ENCODE measurements at places on chromosomes 11 and 22.

- no peak for DNase-seq
Measured at GRCh38 chr11:64719406-64719805, 3.6 kb downstream of the NRXN2 start.

- no peak for DNase-seq
Measured at GRCh38 chr11:107713009-107713408, 1.2 kb upstream of the SLN start.

- no peak for DNase-seq
Measured at GRCh38 chr11:32154275-32154674, 63.4 kb downstream of the RCN1 start.

- DNase-seq: no peak
Measured at GRCh38 chr11:28649922-28650321, 541.7 kb downstream of the METTL15 start.

- no peak for DNase-seq
Measured at GRCh38 chr22:42430528-42431125, 1.6 kb downstream of the NFAM1 start.

- no peak for DNase-seq
Measured at GRCh38 chr11:130522284-130522961, 74.0 kb downstream of the ADAMTS15 start.

- DNase-seq: no peak
Measured at GRCh38 chr22:40482391-40482790, 112.0 kb downstream of the SGSM3 start.

GRCh38 chr11:32204751-32205150 lies 113.9 kb downstream of the RCN1 start:
- no peak for DNase-seq

- DNase-seq: no peak
Measured at GRCh38 chr11:17171343-17171742, 36.4 kb downstream of the PIK3C2A start.

DNA sequence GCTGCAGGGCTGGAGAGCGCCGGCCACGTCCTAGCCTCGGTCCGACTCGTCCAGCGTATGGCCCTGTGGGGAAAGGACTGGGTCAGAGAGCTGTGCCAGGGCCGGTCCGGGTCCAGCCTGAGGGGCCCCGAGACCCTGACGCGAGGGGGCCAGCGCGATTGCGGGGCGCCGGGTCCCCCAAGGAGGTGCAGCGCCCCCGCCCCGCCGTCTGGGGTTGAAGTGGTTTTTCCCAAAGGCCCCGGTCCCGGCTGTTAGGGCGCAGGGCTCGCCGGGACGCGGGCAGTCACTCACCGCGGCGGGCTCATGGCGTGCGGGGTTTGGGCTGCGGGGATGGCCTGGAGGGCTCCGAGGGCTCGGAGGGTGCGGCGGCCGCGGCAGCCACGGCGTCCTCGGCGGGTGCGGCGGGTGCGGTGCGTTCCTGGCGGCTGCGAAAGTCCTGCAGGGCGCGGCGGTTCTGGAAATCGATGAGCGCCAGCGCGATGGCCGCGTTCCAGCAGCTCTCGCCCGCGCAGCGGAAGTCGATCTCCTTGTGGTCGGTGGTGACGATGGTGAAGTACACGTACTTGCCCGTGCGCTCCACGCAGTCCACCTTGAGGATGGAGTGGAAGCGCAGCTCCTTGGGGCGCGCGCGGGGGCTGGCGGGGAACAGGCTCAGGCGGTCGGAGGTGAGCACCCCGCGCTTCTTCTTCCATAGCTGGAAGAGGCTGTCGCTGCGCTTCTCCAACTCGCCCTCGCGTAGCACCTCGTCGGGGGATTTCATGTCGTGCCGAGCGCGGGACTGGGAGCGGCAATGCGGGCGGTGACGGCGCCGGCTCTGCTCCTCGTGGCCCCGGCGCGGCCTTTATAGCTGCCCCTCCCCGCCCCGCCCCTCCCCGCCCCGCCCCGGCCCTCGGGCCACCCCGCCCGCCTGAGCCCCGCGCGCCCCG lies at the start of gene PHLDA2:
PHLDA2 (minus strand) TSS at position 816 of the 926 bp plus-strand sequence; CDS start at position 760, 56 bp downstream.
- DNase-seq: peak; percentile 48

GRCh38 chr22:48338793-48339705 lies 1488.6 kb downstream of the BRD1 start:
- DNase-seq: no peak

- DNase-seq: no peak
Measured at GRCh38 chr11:109641549-109641948, 219.6 kb downstream of the C11orf87 start.

GRCh38 chr11:105911454-105911853 lies 110.6 kb downstream of the MSANTD4 start:
- no peak for DNase-seq

GRCh38 chr22:27349456-27349855 lies 452.1 kb downstream of the MN1 start:
- no peak for DNase-seq

- no peak for DNase-seq
Measured at GRCh38 chr11:62404901-62405300, 13.9 kb upstream of the SCGB1A1 start.
